ENCODE measurements at places on chromosomes 4 and X.

GRCh38 chrX:636981-637659, 6.5 kb downstream of the SHOX start:
- no peak for DNase-seq

GRCh38 chrX:12002876-12003275, 135.4 kb upstream of the FRMPD4 start:
- no peak for DNase-seq

- no peak for DNase-seq
Observed at GRCh38 chr4:60579335-60579734, 620.8 kb upstream of the ADGRL3 start.

DNA sequence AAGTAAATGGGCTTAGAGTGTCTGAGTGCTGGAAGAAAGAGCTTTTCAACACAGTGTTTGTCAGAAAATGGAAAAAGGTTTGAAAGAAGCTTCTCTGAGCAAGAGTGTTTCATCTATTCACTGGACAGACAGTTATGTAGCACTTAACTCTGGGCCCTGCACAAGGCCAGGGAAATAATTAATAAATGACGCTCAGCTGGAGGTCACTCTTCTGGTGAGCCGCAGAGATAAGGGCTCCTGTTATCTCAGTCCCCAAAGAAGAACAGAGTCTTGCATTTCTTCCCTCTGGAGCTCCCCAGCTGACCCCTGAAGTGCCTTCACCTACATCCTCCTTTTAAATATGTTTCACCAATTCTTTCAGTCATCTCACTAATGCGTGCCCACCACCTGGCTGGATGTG, 90.4 kb downstream of the SLC16A2 start:
- DNase-seq, result no peak

- DNase-seq, result no peak
Observed at GRCh38 chr4:81445196-81445595, 26.5 kb downstream of the RASGEF1B start.

DNA sequence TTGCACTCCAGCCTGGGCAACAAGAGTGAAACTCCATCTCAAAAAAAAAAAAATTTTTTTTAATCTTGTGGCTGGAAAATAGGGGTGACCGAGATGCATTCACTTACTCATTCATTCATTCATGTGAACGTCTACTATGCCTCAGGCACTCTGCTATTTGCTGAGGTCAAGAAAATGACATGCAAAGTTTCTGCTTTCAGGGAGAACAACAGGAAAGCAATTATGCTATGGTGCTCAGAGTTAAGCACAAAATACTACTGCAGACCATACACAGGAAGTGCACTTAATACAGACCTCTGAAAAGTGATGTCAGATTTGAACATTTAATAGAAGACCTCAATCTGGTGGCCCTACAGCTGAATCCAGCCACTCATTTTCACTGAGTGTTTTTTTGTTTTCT, 59.6 kb upstream of the DUSP21 start:
- DNase-seq, result no peak

DNA sequence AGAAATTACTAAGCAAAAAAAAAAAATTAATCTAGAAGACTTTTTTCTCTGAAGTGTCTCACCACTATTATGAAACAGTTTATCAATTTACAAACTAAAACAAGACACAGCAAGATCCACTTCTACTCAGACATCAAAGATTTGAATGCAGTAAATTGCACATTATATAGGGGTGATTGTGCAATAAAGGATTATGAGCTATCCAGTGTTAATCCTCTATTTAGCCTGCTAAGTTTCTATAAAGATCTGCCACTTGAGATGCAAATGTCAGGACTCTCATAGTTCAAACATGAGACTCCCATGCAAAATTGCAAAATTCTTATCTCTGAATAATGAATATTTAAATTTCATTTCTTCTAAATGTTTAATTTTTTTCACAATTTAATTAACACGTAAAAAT, 2.2 kb downstream of the TECRL start:
- no peak for DNase-seq

GRCh38 chrX:70134116-70134477, 850 bp downstream of the IGBP1 start:
- peak; percentile 22 for DNase-seq

DNA sequence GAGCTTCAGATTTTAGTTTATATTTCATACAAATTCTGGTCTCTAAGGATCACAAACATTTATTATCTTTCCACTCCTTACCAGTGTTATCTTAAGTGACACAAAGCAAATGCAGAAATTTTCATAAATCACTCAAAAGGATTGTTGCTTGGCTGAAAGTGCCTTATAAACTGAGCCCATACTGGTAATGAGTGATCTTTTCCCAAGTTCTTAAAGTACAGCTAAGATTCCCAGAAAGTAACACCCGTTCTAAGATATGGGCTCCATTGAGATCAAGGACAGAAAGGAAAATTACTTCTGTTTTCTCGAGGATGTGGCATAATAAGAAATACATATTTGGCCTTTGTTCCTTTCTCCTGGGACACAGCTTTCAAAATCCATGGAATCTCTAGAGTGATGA, 313.7 kb downstream of the ARHGAP24 start:
- DNase-seq, result no peak

DNA sequence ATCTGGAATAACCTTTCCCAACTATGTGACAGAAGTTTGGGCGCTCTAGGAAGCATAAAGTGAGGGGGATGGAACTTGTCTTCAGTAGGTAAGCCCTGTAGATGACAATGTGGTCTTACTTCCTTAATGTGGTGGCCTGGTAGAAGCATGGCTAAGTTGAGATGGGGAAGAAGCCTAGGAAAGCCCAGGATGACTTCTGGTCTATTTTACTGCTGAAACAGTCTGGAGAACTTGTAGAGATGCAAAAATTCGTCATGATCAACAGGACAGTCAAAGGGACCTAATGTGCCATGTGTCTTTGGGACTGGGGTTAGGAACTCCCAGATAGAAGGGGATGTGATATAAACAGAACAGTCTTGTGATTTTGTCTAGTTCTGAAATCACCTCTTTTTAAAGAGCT, 40.8 kb downstream of the CCNG2 start:
- no peak for DNase-seq

DNA sequence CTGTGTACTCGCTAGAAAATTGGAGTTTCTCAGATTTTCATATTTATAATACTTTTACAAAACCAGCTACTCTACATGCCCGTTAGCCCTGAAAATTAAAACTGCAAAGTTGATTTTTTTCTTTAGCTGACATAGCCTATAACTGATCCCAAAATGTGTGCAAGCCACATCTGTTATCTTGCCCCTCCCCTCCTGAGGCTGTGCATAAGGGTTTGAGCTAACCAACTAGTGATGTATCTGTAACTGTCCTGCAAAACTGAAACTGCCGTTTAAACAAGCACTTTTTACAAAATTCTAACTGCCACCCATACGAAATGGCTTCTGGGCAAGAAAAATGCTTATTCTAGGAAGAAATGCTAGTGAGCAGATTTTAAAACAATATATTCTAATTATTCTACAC, 59.1 kb downstream of the EDNRA start:
- DNase-seq, result no peak

- no peak for DNase-seq
Observed at GRCh38 chr4:94403751-94404150, 48.0 kb upstream of the PDLIM5 start.

GRCh38 chr4:186105647-186106321, 1.3 kb downstream of the FAM149A start:
- no peak for DNase-seq

DNA sequence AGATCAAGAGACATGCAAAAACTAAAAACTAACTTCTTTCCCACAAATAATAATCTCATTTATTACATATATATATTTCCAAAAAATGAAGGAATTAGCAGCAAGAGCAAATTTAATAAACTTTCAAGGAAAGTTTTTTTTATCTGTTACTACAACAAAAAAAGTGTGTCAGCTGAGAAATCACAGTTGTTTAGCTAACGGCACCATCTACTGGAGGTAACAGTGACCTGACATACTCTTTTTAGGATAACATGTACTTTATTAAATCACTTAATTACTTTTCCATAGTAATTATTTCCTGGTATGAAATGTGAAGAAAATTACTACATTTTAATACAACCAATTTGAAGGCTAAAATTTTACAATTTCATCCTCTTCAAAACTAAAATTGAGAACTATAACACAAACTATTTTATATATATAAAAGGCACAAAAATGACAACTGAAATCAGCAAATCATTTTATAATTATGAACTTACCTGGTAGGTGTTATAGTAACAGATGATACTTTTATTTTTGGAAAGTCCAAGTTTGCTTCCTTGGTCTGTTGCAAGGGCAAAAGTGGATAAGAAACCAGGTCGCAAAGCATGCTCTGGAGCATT, 9.1 kb downstream of the LAMTOR3 start:
- peak; percentile 66 for DNase-seq

DNA sequence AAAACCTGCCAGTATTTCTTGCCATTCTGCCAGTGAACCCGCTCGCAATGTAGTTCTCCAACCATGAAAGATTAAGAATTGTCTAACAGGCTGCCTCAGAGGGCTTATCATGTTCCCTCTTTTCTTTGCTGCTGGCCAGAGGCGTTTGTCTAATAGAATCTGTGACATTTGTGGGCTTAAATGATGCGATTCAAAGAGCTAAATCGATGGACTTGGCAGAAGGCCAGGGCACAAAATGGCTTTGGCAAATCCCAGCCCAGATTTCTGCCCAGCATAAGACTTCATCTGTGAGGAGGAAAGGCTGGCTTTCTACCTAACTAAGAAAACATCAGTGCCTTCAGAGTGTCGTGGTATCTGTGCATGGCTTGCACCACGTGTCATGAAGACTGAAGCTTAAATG, 79.9 kb downstream of the TRPC5OS start:
- no peak for DNase-seq

- no peak for DNase-seq
Observed at GRCh38 chrX:54089191-54089590, 44.9 kb upstream of the PHF8 start.

Data from kidney (tissue), 22 donors.